ENCODE measurements at places on chromosomes 1 and 21.

GRCh38 chr1:150760013-150760412 lies 5.6 kb downstream of the CTSS start:
- no peak for DNase-seq

DNA sequence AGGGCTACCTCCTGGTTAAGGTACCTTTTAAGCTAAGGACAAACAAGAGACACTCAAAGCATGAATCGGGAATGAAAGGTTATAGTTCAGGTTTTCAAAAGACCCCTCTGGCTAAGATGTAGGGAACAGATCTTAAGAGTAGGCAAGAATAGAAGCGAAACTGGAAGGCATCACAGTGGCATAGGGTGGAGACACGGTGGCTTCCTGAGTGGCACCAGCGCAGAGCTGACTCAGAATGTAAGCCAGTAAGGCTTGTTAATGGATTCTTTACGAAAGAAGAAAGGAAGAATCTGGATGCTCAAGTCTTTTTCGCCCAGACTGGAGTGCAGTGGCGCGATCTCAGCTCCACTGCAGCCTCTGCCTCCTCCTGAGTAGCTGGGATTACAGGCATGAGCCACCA lies 21.2 kb downstream of the PADI6 start:
- DNase-seq = no peak

DNA sequence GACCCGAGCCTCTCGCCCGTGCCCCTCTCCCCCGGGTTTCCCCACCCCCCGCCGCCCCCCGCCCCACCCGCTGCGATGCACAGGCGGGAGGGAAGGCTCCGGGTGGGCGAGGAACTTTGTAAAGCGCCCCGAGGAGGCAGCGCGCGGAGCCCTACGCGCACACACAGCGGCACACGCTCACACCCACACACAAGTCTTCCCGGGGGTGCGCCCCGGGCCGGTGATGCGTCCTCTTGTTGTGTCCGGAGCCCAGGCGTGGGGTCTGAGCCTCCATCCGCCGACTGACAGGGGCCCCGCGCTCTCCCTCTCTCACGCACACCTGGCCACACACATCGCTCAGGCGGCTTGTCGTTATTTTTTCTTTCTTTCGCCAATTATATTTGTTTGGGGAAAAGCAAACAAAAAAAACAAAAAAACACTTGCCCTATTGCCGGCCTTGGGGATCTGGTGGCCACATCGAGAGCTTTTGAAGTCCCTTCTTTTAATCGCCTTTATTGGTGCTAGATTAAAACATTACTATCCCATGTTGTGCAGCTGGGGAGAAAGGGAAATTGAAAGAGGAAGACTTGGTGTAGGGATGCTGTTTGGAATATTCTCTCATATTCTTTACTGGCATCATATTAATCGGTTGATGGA lies 770 bp downstream of the NTNG1 start:
- DNase-seq = no peak

- no peak for DNase-seq
Observed at GRCh38 chr1:27966402-27967105, 6.8 kb downstream of the XKR8 start.

- DNase-seq = no peak
Observed at GRCh38 chr21:44783020-44783696, 18.5 kb downstream of the UBE2G2 start.

DNA sequence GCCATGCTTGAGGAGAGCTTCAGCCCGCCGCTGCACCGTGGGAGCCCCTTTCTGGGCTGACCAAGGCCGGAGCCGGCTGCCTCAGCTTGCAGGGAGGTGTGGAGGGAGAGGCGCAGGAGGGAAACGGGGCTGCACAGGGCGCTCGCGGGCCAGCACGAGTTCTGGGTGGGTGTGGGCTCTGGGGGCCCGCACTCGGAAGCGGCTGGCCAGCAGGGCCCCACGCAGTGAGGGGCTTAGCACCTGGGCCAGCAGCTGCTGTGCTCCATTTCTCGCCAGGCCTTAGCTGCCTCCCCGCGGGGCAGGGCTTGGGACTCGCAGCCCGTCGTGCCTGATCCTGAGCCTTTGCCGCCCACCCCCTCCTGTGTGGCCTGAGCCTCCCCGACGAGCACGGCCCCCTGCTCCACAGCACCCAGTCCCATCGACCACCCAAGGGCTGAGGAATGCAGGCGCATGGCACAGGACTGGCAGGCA lies 1554.0 kb downstream of the KCNT2 start:
- no peak for DNase-seq

DNA sequence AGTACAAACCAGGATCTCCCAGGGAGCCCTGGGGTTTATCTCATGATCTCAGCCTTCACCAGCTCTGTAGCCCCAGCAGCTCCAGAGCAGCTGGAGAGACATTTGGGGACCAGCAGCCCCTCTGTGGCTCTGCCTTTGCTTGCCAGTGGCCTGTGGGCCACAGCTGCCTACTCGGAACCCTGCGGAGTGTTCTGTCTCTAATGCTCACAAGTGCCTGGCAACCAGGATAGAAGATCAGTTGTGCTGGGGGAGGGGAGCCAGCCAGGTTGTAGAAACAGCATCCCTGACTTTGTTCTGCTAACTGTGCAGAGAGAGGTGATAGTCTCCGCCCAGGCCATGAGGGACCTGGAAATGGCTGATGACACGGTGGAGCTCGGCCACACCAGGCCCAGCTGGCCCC lies 50.9 kb upstream of the KCNJ15 start:
- DNase-seq = no peak

- DNase-seq = no peak
Observed at GRCh38 chr1:941588-942383, 17.3 kb downstream of the NOC2L start.

- peak; percentile 69 for DNase-seq
Observed at GRCh38 chr1:39091845-39092645, 65.9 kb downstream of the NDUFS5 start.

- no peak for DNase-seq
Observed at GRCh38 chr1:202856014-202856413, 32.9 kb downstream of the RABIF start.

- DNase-seq = no peak
Observed at GRCh38 chr21:31489726-31490125, 145.7 kb upstream of the TIAM1 start.

- no peak for DNase-seq
Observed at GRCh38 chr1:85605484-85606413, 25.2 kb downstream of the CCN1 start.

GRCh38 chr1:116817582-116818064 lies 63.4 kb downstream of the CD2 start:
- DNase-seq = peak; percentile 85

DNA sequence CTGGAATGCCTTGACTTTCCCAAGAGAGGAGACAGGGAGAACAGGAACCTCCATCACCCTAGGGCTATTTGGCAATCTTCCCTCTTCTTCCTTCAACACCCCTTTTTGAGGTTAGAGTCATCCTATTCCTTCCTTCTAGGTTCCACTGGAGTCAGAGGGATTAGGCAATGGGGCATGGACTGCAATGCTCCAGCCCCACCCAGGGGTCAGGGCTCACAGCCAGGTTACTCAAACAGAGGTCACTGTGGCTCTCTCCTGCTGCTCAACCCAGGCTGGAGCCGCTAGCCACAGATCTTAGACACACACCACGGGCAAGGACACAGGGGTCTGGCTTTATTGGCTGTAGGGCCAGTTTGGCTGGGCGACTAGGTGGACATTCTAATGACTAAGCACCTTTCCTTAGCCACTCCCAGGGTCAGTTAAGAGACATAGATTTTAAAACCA lies 145.5 kb upstream of the NRIP1 start:
- no peak for DNase-seq

- no peak for DNase-seq
Observed at GRCh38 chr1:110337704-110338308, 1.4 kb upstream of the RBM15 start.

DNA sequence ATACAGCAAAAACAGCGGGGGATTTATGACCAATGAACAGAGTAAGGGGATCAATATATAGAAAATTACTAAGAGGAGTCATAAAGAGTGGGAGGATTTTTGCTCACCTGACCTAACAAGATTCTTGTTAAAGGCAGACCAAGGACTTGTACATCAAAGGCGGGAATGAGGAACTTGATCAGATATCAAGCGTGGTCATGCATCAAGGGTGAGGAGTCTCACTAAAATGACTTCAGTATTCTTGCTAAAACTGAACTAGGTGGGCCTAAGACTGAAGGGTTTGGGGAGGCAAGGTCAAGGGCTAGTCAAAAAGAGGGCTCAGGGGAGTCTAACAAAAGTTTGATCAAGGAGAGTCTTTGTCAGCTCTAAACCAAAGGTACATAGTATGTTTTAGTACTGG lies 2.1 kb downstream of the MOV10 start:
- DNase-seq = no peak

- DNase-seq = no peak
Observed at GRCh38 chr1:100458661-100459357, 79.1 kb upstream of the GPR88 start.

GRCh38 chr1:231964241-231964640 lies 337.7 kb downstream of the DISC1 start:
- no peak for DNase-seq

DNA sequence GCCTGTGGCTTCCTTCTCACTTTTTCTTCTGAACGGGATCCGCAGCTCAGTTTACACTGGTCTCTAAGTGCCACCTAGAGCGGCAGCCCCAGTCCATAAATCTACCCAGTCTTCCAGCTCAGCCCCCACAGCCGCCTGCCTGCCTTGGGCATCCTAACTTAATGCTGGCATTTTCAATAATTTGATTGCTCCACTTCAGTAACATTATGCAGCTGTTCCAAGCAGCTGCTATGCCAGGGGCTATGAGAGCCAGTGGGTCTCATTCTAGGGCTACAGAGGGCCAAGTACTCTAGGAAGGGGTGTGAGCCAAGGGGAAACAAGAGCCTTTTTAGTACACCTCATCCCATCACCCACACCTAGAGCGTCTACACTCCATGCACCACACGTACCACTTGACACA lies 48.4 kb upstream of the COA6 start:
- no peak for DNase-seq

GRCh38 chr1:157963713-157964112 lies 29.7 kb upstream of the KIRREL1 start:
- DNase-seq = peak; percentile 44

- no peak for DNase-seq
Observed at GRCh38 chr1:56924116-56924515, 41.7 kb downstream of the C8B start.

GRCh38 chr21:29749223-29749622 lies 190.6 kb downstream of the GRIK1 start:
- DNase-seq = no peak

DNA sequence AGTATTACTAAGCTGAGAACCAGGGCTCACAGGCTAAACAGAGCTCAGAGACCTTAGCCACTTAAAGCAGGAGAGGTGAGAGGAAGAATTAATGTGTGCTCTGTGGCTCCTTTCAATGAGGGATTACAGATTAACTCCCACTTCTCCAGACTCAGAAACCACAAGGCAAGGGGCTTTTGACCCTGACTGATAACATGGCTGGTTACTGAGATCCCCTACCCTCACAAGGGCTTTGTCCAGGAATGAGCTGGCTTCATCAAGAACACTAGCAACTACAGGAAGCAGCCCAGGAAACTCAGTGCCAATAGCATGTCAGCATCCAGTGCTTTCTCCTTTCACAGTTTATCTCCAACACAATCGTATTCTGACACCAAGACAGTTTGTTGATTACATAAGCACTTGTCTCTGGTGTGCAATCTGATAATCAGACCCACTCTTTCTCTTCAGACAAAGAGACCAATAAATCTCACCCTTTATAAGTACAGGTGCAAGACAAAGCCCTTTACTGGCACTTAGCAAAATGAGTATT lies 38.8 kb downstream of the ERI3 start:
- DNase-seq = no peak

- DNase-seq = no peak
Observed at GRCh38 chr1:84502927-84503326, 3.3 kb upstream of the SPATA1 start.

DNA sequence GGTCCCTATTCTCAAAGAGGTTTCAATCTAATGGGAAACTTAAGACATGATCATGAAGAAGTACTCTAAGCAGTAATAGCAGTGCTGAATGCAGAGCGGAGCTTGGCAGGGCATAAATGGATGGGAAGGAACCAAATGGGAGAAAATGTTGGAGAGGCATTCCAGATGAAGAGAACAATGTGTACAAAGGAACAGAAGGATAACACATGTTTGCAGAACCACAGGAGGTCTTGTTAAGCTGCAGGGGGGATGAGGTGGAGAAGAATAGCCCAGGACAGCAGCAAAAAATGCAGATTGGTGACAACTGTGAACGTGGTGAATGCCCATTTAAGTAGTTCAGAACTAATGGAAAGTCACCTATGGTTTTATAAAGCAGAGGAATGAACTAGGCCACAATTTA lies 99.1 kb downstream of the ASTN1 start:
- no peak for DNase-seq

Measured in CD4-positive, alpha-beta T cell treated with Interleukin-17A for 1 hour (primary cell).